Stimulated activated CD8-positive, alpha-beta memory T cell treated with anti-CD3 and anti-CD28 coated beads, Interleukin-7, amount 100 ng/mL, for 4 hours (primary cell): ENCODE measurements at places on chromosomes 5 and 9.

DNA sequence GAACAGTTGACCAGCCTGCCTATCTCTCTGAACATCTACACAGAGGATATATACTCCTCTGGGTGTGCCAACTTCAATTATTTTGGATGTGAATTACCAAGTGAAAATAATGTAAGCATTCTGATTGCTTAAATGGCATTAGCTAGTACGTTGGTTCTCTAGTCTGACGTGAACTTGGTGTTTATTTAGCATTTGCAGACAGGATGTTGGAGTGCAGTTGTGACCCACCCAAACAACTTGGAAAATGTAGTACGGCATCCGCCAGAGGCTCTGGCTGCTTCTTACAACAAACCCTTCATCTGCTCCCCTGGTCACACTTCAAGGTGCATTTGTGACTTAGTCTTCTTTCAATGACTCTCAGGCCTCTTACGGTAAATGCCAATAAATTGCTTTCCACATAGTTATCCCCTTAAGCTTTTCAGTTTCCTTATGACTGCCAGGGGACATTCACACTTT, 616.6 kb downstream of the PDE4D start:
- DNase-seq: no peak

GRCh38 chr9:122116448-122117173, 23.5 kb upstream of the TTLL11 start:
- DNase-seq: no peak

- DNase-seq: no peak
Observed at GRCh38 chr5:37549411-37549810, 170.3 kb downstream of the WDR70 start.

GRCh38 chr9:2337627-2338026, 284.0 kb upstream of the VLDLR start:
- DNase-seq: no peak

DNA sequence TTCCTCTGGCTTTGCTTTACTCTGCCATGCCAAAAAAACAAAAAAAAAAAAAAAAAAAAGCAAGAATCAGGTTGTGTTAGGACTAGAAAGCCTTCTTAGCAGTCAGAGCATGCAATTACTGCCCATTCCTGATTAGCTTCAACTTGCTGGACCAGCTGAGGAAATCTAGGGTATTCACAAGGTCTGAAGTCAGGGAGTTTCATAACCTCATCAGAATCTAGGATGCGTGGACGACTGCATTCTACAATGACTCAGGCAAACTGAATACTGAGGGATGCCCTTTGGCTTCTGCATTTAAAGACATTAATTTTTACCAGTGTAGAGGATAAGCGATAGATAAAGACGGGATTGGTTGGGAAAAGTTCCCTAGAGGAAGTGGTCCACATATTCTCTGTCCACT, 39.2 kb upstream of the SHOC1 start:
- no peak for DNase-seq
